ENCODE measurements at places on chromosomes 1 and 21.

DNA sequence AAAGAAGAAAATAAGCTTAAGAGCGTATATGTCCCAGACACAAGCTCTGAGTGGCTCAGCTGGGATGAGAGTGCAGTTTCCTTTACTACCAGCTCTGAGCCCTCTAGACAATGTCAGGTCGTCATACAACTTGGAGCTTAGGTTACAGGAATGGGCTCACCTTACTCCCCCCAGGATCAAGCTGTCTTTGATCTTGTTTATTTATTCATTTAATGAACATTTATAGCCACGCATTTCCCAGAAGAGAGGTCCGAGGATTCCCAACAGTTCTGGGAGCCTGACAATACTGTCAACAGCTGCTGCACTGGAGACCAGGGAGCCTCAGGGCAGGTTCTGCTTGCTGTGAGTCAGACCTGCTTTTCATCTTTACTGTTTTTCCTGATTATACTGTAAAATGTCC, 378.9 kb downstream of the PLPP3 start:
- no peak for DNase-seq

GRCh38 chr1:211520641-211521040, 28.7 kb upstream of the RD3 start:
- DNase-seq: no peak

- DNase-seq: no peak
Observed at GRCh38 chr21:31335957-31336738, 7.9 kb downstream of the TIAM1 start.

DNA sequence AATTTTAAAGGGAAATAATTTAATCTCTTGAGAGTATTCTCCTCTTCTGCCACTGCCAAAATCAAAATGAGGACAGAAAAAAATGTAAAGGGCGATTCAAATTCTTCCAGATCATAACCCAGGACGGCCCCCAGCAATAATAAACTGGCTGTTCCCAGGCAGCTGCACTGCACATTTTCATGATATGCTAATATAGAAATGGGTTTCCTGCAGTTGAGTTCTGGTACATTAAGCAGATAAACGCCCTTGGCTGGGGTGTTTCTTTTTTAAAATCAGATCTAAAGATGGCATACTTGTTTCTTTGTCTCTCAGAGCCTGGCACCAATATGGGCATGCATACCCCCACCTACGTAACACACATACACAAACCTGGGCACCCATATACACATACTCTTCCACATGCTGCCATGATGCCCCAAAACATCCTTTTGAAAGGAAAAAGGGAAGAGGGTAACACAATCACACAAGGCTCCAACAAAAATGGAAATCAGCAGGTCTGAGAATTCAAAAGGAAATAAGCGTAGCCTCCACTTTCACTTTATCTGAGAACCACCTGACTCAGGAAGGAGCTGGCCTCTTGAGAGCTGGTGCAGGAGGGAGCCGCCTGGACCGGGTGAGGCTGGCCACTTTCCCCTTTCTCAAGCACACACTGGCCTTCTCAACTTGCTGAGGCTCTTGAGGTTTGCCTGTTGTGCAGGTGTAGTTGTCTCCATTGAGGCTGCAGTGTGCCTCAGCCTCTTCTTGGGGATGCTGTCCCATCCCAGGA, 653.4 kb downstream of the KIF26B start:
- DNase-seq: no peak

DNA sequence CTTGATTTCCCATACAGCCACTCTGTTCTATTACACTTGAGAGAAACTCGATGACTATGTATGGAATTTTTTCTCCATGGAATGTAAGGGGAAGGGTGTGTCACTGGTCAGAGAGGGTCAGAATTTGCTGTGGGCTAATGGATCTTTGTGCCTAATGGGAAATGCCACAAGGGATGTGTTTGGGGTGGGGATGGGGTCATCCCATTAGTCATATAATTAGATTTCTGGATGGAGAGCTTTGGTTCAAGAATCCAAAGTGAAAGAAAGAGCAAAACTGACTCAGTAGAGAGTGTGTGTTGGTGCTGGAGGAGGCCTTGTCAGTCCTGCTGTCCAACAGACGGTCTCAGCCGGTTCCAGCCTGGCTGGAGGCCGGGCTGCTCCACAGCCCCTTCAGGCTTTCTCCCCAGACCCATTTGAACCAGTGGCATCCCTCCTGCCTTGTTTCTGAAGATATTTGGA, 86.4 kb downstream of the LAMC2 start:
- no peak for DNase-seq

- no peak for DNase-seq
Observed at GRCh38 chr21:29130270-29130969, at the start of gene MAP3K7CL. TSS of gene MAP3K7CL (plus strand) at chr21:29130644. CDS start at chr21:29133345, 2,701 bp downstream.

GRCh38 chr1:90295534-90295933, 300.6 kb downstream of the ZNF326 start:
- DNase-seq: no peak

GRCh38 chr1:155971910-155972809, 6.2 kb downstream of the ARHGEF2 start:
- DNase-seq: no peak

GRCh38 chr1:228087771-228088251, 5.3 kb downstream of the ARF1 start:
- no peak for DNase-seq

GRCh38 chr1:201686714-201687455, 142.1 kb upstream of the IPO9 start:
- peak; percentile 81 for DNase-seq

DNA sequence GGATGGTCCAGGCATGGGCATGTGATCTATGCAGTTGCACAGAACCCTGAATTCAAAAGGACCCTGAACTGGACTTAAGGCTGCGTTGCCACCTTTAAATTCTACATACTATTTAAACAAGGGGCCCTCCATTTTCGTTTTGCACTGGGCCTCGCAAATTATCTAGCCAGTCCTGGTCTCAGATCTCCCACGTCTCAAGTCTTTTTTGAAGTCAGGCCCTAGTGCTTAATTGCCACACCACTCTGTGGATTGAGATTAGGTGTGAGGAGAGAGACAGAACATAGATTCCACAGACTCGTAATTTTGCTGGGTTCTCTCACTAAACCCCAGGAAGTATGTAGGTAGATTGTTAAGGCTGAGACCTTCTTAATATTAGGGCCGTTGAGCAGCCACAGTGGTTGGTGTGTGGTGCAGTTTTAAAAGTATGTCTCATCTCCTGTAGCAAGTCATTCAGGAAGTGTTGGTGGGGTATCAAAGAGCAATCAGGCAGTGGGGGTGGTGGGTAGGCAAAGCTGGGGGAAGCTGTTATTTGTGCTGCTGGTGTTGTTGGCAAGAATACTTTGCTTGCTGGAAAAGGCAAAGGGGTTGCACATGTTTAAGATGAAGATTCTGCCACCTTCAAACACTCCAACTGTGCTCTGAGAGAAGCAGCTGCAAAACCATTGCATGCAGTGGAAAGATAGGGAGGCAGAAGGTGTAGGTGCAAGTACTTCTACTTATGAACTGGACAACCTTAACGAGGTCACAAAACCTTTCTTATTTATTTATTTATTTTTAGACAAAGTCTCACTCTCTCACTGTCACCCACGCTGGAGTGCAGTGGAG, 11.2 kb downstream of the CD84 start:
- no peak for DNase-seq

DNA sequence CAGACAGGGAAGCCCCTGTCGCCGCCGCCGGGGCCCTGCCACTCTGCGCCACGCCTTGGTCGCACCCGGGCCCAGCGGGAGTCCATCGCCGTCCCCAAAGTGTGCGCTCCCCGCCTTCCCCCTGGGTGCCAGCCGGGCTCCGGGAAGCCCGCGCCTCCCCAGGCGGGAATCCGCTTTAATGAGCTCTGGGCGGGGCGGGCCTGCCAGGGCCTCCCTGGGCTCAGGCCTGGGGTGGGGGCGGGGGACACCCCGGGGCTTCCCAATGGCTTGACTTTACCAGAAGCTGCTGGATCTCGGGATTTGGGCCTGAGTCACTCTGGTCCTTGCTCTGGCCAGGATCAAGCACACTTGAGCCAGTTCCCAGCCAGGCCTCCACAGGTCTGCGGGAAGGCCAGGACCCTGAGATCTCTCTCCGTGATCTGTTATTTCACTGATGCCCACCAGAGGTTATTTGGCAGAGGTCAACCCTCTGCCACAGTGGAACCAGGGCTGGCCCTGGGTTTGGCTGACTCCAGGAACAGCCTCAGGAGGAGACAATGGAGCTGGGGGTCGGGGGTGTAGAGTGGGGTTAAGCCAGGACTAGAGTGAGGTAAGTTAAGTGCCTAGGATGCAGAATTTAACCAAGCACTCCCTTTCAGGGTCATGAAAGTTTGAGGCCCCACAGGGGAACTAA, 178.4 kb upstream of the EDN2 start:
- no peak for DNase-seq

DNA sequence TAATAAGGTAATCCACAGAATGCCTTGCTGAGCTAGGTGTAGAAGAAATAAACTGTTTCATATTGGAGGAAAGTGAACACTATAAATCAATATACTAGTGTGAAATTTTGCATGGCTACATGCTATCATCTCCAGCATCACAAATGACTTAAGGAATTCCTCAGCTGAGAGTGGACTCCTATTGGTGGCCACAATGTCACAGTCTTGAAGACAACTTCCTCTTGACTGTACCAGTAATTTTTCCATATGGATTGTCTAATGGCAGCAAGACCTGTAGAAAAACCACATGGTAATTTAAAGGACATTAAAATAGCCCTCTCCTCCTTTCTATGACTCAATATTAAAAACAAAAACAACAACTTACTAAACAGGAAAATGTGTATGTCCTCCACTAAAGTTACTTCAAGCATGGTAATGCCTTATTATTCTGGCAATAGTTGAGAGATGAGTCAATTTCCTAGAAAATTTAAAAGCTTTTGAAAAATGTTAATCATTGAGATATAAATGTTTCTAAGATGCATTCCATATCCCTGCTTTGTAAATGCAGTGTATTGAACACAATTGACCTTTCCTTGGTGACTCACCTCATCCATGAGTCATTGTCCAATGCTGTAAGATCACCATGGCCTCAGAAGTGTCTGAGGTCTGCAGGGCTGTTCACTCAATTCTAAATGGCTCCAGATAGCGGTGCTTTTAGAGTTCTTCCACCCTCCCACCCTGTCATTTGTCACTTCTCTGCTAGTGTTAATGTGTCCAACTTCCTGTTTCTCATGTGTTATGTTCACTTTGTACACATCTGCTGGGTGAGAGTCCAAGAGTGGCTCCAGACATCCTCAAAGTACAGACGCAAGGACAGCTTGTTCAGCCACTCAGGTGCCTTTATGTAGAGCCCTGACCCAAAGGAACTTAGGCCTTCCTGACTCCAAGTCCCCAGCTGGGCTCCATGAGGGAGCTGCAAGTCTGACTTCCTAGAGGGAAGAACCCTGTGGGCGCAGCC, 32.8 kb upstream of the DNASE2B start:
- no peak for DNase-seq

DNA sequence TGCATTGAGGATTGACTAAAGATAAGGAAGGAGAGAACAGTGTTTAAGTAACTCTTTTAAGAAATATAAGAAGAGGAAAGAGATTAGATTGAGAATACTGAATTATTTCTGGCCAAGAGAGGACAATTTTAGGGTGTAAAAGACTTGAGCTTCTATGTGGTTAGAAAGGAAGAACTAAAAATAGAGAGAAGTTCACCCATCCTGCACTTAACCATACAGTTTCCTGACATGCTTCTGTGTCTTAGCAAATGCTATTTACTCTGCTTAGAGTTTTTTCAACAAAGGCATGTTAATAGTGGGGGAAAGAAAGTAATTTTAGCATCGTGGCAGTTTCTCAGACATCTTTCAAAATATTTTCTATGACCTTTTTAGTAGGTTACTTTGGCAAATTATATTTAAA, 122.8 kb upstream of the GPR52 start:
- DNase-seq: no peak

DNA sequence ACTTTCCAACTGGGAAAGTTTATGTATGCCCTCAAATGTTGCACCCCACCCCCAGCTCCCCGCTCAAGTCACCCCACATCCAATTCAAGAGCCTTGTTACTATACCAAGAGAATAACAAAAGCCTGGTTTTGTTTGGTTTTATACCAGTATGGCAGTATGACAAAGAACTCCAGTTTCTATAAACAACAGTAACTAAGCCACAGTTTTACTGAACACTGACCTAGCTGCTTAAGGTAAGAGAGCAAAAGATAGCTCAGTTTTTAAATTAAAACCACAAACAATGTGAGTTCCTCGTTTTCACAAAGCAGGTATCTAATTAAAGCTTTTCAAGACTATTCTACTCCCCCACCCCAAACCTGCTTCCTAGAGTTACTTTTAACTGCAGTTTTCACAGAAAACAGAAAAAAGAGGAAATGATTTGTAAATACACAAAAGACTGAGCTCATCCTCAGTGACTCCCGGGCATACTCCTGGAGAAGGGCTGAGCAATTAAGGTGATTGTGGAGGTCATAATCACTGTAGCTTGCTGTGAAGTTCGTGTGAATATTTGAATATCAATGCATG, 59.3 kb upstream of the LHX8 start:
- DNase-seq: no peak

DNA sequence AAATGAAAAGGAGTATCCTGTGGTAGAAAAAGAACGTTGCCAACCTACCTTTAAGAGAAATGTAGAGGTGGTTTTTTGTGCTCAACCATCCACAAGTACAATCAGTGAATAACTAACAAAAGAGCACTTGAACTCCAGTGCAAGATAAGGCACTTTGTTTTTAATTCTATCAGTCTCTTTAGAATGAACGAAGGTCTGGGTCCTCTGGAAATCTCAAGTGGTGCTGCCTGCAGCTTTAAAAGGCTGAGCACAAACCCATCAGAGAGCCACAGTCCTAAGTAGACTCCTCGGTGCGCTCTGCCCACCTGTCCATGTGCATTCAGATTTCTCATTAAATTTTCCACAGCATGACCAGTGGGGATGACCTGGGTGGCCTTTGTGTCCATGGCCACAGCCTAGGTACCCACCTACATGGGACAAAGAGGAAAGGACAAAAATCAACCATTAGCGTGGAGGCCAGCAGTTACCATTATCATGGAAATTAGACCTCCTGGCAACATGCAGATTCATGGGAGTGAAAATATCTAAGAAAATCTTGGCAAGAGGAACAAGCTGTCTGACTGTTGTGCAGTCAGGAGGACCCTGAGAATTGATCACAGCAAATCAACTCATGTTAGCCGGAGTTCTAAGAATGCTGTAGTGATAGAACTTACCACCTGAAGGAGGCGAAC, 9.4 kb downstream of the TRIM45 start:
- no peak for DNase-seq

GRCh38 chr1:179476484-179476883, 99.3 kb downstream of the NPHS2 start:
- DNase-seq: no peak

GRCh38 chr1:58162952-58163550, 383.5 kb downstream of the OMA1 start:
- DNase-seq: peak; percentile 35

DNA sequence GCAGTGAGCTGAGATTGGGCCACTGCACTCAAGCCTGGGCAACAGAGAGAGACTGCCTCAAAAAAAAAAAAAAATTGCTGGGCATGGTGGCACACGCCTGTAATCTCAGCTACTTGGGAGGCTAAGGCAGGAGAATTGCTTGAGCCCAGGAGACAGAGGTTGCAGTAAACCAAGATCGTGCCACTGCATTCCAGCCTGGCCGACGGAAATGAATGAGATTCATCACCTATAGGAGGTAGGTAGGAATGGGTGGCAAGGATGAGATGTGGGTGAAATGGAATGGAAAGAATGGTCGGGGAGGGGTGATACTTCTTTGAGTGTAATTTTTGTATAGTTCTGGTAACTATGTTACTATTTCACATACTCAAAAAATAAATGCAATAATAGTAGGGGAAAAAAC, 15.4 kb downstream of the CTXND2 start:
- DNase-seq: no peak

GRCh38 chr1:245046769-245047168, 108.0 kb upstream of the KIF26B start:
- no peak for DNase-seq

Measured in NCI-H1436 (cell line).